BE2C (cell line): ENCODE measurements at places on chromosomes 3 and 15.

GRCh38 chr3:27677565-27677964 lies 44.6 kb downstream of the EOMES start:
- no peak for DNase-seq

GRCh38 chr3:44439499-44440295 lies 37.8 kb downstream of the ZNF445 start:
- DNase-seq, result peak; percentile 50

- no peak for DNase-seq
These were observed 6.4 kb downstream of the PRSS50 start for GRCh38 chr3:46711305-46711704.

DNA sequence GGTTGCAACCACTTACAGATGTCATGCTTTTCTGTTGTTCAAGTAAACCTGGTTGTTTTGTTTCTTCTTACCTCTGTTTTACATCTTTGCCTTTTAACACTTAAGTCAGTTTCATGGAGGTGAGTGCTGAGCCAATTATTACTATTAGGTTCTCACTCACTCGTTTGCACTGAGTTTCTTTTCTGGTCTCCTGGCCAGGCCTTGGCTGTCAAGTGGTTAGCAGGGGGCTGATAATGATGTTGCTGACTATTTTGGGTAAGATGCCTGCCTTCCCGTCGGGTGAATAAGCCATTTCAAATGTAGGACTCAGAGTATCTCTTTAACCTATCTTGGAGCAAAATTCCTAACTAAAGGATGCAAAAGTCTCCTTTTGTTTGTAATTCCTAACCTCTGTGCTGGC lies 78.5 kb downstream of the KLHL25 start:
- DNase-seq, result no peak

- DNase-seq, result no peak
These were observed 146.5 kb upstream of the ARPP21 start for GRCh38 chr3:35492841-35493240.

- DNase-seq, result no peak
These were observed 160.1 kb downstream of the PDE8A start for GRCh38 chr15:85141726-85142125.

DNA sequence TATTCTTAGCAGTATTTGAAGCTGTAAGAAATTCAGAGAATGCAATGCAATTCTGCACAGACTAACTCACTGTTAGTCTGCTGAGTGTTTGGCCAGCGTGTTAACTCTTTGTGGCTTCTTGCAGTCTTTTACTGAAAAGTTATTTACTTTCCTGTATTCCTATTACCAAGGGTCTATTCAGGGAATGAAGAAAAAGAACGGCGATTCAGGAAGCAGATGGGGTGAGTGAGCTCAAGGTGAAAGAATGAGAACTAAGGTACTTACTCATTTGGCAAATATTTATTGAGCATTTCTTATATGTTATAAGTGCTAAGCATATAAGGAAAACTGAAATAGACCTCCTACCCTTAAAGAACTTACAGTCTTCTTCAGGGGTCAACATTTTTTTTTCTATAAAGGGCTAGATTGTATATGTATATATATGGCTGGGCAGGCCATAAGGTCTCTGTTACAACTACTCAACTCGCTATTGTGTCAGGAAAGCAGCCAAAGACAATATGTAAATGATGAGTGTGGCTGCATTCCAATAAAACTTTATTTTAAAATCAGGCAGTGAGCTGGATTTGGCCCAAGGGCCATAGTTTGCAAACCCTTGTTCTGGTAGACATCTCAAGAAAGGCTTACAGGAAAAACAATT lies 271.9 kb upstream of the GADL1 start:
- no peak for DNase-seq

GRCh38 chr3:193879099-193879863 lies 256.7 kb upstream of the HES1 start:
- no peak for DNase-seq

DNA sequence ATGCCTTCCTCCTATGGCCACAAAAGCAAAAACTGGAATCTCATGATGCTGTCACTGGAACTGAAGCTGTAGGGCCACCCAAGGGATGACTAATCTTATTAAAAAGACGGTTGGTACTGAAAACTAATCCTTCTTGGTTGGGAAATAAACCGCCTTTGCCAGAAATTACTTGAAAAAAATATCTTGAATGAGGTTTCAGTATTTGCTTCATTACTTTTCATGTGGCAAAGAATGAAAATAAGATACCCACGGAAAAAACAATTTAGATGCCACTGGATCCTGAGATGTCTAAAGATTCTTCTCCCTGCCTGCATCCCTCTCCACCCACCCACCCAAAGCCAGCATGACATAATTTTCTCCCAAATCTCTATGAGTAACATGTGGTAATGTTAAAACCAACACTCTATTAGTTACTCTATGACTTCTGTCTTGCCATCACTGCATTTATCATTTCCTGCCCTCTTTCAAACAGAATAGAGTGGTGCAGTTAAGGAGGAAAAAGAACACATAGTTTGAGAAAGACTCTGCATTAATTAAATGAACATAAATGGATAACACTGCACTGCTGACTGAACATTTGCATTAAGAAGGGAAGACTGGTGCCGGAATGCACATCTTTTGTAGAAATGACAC lies 111.8 kb upstream of the DPH6 start:
- no peak for DNase-seq

- no peak for DNase-seq
These were observed 15.3 kb upstream of the RTP4 start for GRCh38 chr3:187352581-187353575.

DNA sequence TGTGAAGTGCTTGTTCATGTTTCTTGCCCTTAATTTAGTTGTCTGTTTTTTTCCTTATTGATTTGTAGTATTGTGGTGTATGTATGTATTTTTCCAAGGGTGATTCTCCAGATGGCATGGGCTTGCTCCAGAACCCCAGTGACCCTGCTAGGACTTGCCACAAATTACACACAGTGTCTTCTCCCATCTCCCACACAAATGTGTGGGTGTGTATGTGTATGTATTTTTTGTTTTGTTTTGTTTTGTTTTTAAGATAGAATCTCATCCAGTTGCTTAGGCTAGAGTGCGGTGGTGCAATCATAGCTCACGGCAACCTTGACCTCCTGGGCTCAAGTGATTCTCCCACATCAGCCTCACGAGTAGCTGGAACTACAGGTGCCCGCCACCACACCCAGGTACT lies 36.2 kb upstream of the ARID3B start:
- DNase-seq, result no peak

DNA sequence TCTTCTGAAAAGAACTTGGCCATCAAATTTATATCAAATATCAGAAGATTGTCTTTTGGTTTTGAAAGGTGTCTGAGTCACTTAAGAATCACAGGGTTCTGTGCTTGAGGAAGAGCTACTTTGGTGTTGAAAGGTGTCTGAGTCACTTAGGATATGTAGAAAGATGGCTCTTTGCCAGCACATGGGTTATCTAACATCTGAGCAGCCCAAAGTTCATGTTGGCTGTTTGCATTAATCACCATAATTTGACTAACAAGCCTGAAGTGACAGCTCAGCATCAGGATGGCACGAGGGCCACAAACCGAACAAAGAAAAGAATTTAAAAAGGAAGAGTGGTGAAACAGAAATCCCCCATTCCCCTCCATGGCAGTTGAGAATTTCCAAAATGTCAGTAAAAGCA lies 190.5 kb upstream of the CMC1 start:
- DNase-seq, result no peak

GRCh38 chr3:38598791-38599190 lies 50.7 kb downstream of the SCN5A start:
- no peak for DNase-seq

DNA sequence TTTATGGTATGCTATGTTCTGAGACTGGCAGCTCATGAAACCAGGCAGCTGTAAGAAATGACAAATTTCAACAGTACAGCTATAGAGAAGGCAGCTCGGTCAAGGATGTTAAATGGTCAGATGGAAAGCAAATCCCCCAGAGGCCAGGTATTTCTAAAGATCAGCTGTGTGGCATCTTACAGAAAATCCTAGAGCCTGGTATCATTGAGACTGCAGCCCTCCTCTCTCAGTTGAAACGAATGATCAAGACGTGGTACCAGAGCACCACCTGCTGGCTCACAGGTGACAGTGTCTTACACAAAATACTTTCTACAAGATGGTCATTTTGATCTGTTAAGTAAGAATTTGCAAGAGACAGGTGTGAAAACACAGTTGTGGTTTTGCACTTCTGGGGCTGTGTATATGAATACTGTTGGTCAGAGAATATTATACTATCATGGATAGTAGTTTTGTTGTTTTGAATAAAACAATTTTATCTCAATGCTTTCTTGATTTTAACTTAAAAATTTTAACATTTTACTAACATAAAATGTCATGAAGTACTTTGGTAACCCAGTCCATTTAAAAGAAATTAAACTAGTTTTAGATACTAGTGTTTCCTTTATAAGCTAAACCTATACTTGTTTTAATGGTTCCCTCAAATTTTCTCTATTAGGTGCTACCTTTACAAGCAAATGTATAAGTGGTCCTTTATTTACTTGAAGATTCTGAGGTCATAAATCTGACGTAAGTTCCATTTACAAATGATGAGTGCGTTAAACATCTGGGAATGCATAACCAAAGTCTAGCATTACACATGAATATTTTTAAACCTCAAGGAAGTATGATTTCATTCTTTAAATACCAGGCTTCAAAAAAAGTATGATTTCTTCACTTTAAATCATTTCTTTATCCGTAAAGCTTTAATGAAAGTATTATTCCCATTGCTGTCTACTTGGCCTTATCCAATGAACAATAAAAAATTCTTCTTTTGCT lies 121.8 kb downstream of the PDZRN3 start:
- peak; percentile 75 for DNase-seq

- no peak for DNase-seq
These were observed 292.4 kb upstream of the SGO1 start for GRCh38 chr3:20478436-20478835.

GRCh38 chr3:167839460-167840134 lies 104.1 kb downstream of the SERPINI1 start:
- DNase-seq, result no peak

- no peak for DNase-seq
These were observed 66.1 kb downstream of the GBE1 start for GRCh38 chr3:81695302-81695701.

DNA sequence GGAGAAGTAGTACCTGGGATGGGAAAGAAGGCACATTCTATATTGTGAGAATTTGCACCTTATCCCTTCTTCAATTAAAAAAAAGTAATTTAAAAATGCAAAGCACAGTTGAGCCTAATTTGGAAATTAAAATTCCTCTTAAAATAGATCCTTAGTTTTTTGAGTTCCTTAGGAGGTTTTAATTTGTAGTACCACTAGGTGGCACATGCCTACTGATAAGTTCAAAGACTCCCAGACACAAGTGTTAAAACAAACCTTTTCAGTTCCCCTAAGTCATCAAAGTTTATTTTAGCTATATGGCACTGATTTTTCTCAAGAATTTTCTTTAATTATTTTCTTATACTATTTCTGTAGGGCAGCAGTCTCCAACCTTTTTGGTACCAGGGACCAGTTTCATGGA lies 127.6 kb upstream of the AZI2 start:
- DNase-seq, result no peak
